ENCODE measurements at places on chromosomes 7 and 10.

DNA sequence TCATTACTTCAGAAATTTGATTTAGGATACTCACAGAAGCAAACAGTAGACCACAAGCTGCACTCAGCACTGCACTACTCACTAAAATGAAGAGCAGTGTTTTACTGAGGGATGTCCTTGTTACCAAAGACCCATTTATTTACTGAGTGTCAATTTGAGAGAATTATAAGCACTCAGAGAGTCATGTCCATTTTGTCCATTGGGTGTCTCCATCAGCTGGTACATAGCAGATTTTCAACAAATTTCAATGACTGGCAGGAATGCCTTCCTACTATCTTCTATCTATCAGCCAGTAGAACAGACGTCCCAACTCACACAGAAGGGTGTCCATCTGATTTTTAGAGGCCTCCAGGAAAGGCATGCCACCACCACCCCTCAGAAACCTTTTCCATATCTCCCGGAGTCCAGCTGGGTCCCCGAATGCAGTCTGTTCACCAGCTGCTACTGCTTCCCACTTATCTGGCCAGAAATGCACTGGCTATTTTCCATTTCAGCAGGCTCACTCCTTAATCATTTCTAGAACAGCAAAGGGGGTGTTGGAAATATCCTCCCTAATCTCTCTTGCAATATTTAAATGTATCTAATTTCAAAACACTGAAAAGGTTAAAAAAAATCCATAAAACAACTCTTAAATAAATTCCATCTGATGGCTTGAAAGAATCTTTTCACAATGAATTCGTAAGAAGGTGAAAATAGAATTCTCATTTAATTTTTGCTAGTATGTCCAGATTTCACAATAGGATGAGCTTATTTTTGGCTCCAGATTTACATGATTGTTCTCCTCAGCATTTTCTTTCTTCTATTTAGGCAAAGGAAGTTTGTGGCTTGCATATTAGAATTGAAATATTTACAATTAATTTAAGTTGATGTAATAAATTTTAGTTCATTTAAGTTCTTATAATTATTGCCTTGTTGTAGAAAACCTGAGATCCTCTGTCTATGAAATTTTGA, 1164.0 kb upstream of the CELF2 start:
- DNase-seq = no peak

GRCh38 chr7:72078856-72079255, 333.3 kb downstream of the CALN1 start:
- DNase-seq = no peak

DNA sequence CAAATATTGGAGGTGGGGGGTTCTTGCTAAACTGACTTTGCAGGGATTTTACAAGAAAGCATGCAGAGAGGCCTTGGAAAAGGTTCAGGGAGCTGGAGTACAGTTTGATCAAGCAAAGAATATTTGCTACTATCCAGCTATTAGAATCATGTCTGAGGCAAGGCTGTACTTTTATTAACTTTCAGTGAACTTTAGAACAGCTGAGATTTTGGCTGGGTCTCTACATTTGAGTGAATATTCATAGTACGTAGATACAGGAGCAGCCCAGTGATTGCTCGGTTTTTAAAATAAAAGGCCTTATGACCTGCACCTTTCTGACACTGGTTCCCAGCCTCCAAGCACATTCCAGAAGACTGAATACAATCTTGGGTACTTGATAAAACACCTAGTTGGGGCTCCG, 496.8 kb upstream of the AKR1E2 start:
- DNase-seq = no peak

- no peak for DNase-seq
Measured at GRCh38 chr10:119535837-119536507, 6.5 kb downstream of the RGS10 start.

Measured in naive thymus-derived CD8-positive, alpha-beta T cell (primary cell).